Stimulated activated CD4-positive, alpha-beta T cell treated with anti-CD3 and anti-CD28 coated beads, Interleukin-4, amount 100 ng/mL, for 24 hours (primary cell): ENCODE measurements at places on chromosomes 1 and 21.

GRCh38 chr1:88873737-88874349 lies 17.5 kb downstream of the GTF2B start:
- no peak for DNase-seq

GRCh38 chr1:30627206-30627605 lies 96.2 kb downstream of the MATN1 start:
- DNase-seq = no peak

DNA sequence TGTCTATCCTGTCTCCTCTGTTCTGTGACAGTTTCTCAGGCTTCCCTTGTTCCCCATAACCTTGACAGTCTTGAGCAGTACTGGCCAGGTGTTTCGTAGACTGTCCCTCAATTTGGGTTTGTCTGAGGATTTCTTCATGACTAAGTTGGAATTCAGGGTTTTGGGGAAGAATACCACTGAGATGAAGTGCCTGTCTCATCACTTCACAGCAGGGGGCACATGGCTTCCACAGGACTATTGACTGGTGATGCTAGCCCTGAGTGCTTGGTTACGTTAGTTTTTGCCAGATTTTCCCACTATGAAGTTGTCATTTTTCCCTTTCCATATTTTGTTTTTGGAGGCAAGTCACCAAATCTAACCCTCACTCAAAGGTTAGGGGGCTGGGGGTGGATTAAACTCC lies 45.7 kb downstream of the CDCP2 start:
- no peak for DNase-seq

DNA sequence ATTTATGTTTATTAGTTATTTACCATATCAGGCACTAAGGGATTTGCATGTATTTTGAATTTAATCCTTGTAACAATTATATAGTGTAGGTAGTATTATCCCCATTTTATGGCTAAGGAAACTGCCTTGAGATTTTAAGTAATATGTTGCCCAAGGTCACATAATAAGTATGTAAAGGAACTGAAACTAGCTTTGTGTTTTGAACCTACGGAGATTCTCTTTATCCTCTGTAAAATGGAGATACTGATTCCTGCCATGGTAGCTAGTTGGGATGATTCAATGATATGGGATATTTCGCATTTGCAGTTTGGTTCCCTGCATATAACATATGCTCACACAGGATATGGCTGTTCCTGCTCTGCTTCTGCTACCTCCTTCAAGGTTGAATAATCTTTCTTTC lies 144.3 kb downstream of the ST6GALNAC3 start:
- DNase-seq = no peak

DNA sequence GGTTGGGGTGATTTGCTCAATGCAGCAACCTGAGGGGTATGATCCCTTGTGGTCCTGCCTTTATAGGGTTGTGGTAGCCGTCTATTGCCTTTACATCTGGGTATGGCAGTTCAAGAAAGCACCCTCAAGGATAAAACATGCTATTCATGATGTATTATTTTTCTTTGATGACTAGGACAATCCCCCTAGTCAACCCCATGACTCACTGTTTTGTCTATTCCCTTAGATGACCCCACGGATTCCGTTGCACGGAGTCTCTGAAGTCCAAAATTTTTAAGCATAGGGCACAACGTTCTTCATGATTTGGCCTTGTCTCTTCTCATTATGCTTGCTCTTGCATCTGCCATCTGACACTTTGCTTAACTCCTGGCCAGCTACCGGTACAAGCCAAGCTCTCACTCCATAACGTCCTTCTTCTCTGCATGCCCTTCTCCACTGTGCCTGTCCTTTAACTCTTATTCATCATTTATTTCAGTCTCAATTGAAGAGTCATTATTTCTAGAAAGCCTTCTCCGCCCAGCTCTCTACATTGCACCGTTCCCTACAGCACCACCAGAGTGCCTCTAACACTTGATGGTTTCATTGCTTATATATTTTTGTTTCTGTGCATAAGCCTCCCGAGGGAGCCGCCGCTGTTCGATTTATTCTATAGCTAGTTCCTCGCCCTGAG lies 838 bp upstream of the DISP1 start:
- no peak for DNase-seq

DNA sequence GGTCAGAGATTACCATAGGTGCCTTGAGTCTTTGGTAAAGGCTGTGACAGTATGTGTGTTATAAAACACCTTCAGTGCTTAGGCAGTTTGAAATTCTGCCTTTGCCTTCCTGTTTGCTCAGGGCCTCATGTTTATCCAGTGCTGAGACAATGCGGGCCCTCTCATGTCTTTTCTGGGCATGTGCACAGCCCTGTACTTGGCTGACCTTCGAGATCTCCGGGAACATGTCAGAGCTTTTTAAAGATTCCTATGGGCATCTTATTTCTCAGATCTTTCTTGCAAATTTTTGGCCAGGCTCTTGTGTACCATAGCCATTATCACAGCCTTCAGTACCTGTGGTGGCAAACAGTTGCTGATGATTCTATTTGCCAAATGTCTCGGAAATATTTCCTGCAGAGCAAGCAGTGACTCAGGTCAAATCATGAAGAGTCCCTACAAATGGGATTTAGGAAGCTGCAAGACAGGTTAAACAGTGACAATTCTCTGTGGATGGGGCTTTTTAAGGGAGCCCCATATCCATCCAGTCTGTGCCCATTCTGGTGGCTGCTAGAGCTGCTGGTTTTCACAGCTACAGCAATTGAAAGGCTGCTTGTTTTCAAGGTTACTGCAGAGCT lies 42.1 kb downstream of the HOOK1 start:
- DNase-seq = no peak

DNA sequence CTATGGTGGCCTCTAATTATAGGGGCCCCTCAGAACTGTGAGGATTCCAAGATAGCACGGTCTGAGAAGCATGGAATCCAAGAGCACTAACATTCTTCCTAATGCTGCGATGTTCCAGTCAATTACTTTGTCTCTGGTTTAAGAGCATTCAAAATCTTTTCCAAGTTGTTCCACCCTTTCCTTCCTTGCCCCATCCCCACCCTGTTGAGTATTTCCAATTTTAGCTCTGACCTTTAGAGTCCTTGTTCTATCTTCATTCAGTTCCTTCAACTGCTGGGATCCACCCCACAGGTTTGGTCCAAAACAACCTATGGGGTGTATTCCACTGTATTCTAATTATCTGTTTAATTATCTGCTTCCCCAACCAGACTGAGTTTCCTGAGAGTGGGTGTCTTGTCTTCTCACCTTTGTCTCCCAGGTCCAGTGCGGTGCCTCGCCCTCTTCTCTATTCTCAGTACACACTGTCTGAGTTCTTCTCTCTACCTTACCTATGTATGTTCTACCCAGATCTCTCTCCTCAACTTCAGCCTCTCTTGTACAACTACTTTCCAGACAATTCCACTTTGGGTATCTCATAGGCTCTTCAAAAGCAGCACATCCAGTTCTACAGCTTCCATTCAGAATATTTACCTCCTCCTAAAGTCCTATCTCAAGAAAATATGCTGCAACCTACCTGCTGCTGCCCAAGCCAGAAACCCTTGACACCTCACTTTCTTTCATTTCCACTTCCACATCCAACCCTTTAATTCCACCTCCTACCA lies 25.0 kb upstream of the BCL9 start:
- DNase-seq = no peak

DNA sequence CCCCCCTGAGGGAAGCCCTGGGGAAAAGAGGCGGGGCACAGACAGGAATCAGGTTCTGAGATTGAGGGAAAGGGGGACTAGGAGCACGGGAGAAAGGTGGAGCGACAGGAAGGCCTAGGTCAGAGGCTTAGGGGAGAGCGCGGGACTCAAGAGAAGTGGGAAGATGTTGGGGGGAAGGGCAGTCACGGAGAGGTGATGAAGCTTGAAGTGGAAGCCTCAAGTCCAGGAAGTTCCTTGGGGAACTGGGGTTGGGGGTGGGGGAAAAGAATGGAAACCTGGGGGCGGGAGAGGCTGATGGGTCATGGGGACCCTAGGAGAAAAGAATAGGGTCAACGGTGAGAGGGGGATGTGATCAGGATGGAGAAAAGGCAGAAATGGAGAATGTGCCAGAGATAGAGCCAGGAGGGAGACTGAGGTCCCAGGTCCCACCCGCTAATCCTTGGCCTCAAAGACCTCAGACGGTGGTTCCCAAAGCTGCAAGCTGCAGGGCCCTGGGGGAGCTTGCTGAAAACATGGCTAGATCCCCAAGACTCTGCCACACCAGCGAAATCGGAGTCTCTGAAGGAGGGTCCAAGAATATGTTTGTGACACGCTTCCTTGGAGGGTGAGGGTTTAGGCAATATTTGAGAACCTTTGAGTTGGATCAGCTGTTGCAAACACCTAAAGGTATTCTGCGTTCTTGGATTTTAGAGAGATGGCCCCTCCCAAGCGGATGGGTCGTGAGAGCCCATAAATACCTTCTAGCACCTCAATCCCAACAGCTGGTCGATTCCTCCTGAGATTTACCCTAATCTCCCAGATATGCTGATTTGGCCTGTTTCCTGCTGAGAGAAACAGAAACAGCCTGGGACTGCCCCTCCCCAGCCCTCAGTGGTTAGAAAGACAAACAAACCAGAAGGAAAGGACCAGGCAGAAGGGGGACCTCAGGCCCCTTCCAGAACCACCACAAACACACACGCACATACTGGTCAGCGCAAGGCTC lies 3.6 kb downstream of the C1orf232 start:
- DNase-seq = no peak

DNA sequence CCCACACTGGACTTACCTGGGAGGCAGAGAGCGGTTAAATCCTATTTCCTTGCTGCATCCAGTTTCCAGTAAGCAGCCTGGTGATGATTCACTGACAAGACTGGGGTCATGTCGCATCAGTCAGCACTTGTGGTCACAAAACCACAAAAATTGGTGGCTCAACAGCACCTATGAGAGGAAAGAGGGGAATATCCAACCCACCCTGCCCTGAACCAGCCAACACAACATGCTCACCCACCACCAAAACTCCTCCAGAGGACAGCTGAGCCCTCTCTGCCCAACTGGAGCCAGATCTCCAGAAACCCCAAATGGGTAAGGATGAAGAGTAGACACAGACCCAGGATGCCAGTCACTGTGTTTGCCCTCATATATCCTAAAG lies 64.0 kb downstream of the CD46 start:
- DNase-seq = peak; percentile 58

DNA sequence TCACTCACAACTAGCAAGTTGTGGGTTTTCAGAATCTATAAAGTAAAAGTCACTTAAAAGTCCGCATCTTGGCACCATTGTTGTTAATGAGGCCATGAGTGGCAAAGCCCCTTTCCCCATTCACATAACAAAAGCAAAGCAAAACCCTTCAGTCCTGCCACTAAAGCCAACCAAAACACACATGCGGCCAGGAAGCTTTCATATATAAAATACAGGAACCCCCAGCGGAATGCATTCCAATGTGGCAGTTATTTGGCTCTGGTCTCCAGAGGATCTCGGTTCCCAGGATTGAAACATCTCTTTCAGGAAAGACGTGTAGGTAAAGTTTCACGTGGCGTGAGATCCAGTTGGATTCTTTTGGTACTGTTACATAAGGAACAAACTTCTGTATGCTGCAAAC lies 2.5 kb upstream of the LBR start:
- no peak for DNase-seq

DNA sequence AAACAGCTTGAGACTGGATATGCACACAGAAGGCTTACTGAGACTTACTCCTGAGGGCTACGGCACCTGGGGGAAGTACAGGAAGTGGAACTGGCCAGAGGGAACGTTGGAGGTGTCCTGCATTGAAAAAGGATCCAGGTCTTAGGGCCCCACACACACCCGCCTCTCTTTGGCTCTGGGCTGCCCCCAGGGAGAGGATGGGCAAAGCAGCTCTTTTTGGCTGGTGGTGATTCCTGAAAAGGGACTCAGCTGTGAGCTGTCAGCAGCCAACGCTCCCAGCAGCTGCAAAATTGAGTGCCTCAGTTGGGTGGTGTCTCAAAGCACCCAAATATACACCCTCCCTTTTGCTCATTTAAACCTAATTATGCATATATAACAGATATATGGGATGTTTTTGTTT lies 213.2 kb downstream of the TNR start:
- no peak for DNase-seq

DNA sequence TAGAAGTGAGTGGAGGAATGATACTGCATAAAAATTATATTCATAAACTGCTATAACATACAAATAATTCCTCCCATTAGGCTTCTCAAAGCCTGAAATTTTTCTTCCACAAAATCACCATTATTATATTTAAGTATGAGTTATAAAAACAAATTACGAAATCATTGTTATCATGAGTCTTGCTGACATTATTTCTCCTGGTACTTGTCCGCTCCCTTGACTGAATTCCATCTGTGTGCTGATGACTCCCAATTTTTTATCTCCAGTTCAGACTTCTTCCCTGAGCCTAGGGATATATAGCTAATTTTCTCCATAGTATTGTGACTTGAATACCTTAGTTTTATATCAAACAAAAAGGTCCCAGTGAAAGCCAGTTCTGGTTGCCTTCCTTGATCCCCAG lies 268.2 kb downstream of the HMCN1 start:
- no peak for DNase-seq

DNA sequence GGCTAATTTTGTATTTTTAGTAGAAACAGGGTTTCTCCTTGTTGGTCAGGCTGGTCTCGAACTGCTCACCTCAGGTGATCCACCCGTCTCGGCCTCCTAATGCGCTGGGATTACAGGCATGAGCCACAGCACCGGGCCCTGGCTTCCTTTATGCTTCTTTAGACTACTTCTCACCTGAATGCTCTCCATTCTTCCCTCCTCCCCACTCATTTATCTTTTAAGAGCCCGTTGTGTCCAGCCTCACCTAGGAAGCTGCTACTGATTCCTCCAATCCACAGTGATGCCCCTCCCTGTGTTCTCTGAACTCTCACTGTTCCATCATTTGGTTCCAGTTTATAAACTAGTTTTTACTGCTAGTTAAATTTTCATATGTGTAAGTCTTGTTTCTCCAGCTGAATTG lies 44.9 kb upstream of the NR5A2 start:
- DNase-seq = no peak

DNA sequence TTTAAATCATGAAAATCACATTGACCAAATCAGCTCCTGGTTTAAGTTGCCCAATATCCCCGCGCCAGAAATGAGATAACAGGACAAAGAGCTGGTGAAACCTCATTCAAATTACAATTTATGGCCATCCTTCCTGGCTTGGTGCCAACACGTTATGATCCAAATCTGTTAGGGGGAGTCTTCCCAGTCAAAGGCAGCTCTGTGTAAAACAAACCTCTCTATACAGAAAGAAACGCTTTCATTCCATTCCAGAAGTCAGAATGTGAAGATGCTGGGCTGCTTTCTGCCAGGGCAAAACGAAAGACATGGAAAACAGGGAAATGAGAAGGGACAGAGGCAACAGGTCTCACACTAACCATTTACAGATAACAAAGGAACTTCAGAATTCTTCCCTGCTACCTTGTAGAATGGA lies 53.5 kb upstream of the TIAM1 start:
- no peak for DNase-seq

GRCh38 chr1:15718199-15718601 lies 17.9 kb upstream of the SLC25A34 start:
- DNase-seq = no peak

- DNase-seq = no peak
Observed at GRCh38 chr1:32618673-32619221, 31.6 kb downstream of the ZBTB8OS start.

DNA sequence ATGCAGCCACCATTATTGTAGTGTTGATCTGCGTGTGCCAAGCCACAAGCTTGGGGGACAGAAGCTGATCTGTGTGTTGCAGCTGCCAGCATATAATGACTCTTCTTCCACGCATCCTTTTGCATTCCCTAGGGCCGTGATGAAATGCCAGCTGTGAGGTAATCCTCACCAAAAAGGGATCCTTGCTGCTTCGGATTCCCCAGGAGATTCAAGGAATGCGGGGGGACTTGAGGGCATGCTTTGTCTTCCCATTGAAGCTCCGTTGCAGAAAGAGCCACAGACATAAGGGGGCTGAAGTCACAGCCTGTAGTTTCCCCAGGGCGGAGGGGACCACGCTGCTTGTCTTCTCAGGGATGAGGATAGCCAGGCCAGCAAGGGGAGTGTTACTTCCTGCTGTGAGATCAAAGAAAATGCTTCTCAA lies 281.6 kb upstream of the FMN2 start:
- DNase-seq = no peak
